ENCODE measurements at places on chromosomes 6 and 20.

- peak; percentile 59 for DNase-seq
These were observed 45.4 kb upstream of the CCN6 start for GRCh38 chr6:112008482-112008881.

- DNase-seq, result peak; percentile 35
These were observed 32.4 kb downstream of the PHACTR1 start for GRCh38 chr6:12748815-12749521.

DNA sequence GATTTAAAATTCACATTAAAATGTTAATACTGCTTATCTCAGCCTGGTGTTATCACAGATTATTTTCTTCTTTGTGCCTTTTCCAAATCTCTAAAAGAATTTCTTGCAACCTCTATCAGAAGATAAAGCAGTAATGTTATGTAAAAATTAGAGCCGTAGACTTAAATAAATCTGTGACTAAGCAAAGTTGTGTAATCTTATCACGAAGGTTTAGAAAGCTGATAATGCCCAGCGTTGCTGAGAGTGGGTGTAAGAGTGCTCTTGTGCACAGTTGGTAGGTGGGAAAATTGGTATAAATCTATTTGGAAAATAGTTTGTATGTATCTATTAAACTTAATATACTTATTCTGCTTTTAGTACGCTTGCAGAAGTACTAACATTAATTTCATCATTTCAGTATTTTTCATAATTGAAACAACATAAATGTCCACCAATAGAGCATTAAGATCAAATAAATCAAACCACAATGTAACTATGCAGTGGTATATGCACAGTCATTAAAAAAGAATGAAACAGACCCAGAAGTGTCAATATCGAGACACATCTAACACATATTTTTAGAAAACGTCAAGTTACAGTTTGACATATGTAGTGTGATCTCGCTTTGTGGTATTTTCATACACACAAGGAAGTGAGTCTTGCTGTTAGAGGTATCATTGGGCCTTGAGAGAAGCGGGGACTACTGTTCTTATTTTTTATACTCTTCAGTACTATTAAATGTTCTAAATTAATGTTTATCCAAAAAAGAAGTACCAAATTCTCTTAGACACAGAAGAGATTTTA lies 54.4 kb upstream of the PBOV1 start:
- no peak for DNase-seq

DNA sequence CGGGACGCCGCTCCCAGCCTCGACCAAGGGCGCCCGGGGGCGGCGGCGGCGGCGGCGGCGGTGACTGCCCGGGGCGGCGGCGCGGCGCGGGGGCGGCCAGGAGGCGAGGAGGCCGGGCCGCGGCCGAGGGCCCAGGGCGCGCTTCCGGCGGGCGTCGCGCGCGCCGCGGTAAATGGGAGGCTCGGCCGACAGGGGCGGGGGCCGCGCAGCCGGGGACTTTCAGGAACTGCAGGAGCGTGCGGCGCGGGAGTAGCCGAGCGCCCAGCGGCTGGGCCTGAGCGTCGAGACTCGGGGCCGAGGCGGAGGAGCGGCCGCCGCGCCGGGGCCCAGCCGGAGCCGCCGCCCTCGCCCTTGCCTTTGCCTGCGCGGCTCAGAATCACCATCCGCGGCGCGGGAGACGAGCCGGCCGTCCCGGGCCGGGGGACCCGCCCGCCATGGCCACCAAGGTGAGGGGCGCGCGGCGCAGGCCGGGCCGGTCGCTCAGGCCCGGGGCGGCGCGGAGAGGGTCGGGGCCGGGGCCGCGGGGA lies at the start of gene SNX9:
TSS of gene SNX9 (plus strand) at position 246 of the 527 bp plus-strand sequence. CDS start at position 435, 189 bp downstream.
- peak; percentile 80 for DNase-seq

DNA sequence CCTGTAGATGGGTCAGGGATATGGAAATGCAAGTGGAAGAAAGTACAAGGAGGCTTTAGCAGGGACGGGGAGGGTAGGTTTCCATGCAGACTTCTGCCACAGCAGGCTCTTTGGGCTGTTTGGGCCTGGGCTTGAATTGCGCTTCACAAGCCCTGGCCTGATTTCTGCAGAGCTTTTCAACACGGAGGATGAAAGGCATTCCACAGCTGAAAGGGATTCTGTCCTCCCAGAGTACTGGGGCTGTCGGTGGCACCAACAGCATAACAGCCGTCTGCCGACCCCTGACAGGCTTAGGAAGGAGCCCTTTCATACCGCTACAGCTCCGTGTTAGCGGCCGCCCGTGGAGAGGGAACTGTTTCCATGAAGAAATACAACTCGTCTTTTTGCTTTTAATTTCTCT lies 22.9 kb upstream of the TBC1D7 start:
- no peak for DNase-seq

DNA sequence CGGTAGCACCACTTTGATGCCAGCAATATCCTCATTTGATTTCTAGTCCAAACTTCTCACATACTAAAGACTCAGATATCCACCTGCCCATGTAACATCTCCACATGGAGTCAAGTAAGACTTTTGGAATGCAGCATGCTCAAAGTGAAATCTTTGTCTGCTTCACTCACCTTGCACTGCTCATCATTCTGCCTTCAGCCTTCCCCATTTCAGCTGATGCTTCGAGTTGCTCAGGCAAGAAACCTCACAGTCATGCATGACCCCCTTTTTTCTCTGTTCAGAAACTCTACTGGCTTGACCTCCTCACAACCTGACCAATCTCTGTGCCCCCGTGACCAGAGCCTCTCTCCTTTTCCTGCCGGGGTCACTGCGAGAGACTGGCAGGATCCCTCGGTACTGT lies 41.0 kb upstream of the KIF25 start:
- no peak for DNase-seq

GRCh38 chr6:121540210-121540609 lies 104.8 kb downstream of the GJA1 start:
- DNase-seq, result no peak

Measured in M059J (cell line).